CD4-positive, alpha-beta T cell treated with Interleukin-4 for 4 hours (primary cell): ENCODE measurements at places on chromosomes 12 and 14.

DNA sequence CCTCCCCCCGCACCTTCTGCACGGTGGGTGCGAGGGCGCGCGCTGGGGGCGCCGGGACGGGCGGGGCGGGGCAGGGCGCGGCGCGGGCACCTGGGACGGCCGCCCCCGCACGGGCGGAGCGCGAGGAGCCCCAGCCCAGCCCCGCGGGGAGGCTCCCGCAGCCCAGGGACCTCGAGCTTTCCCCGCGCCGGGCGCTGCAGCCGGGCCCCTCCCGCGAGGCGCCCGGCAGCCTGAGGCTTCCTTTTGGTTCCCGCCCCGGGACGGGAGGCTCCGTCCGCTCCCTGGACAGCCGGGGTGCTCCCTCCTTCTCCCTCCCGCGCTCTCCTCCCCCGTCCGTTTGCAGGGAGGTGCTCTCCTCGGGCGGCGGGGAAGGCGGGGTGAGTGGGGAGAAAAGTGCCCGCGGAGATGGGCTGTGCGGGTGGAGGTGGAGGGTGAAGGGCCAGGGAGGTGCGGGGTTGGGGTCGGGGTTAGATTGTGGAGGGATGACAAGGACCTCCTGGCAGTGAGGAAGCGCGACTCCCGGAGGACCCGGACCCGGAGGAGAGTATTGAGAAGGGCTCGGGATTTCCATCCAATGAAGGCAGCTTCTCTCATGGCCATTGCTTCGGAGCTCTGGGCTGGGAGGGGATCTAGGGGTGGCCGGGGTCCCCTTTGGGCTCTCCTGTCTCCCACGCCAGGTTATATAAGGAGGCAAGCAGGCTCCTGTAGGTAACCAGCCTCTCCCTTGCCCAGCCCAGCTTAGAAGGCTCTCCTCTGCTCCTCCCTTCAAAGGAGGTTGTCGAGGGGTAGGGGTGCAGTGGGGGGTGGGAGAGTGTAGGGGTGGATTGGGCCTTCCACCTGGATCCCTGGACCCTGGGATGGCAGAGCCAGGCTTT is 645 bp downstream of the JDP2 start:
- DNase-seq = no peak

- DNase-seq = no peak
Observed at GRCh38 chr14:76695263-76695920, 65.9 kb upstream of the VASH1 start.

DNA sequence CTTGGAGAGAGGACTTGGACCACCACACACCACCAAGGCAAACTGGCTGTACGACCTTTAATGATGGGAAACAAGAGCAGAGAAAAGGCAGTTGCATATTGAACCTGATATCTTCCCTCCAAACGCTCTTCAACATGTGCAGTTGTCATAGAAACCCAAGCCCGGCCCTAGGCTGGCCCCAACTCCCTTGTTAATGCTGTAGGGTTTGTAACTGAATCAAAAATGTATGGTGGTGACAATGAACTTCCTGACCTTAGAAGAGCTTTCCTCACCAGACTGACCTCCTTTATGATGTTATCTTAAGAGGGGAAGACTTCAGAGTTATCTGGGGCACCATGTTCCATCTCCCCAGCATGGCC is 12.3 kb downstream of the APOLD1 start:
- DNase-seq = no peak

GRCh38 chr12:62698701-62699101 is 232.1 kb downstream of the MON2 start:
- no peak for DNase-seq

GRCh38 chr14:72256055-72256454 is 323.8 kb downstream of the RGS6 start:
- DNase-seq = no peak

DNA sequence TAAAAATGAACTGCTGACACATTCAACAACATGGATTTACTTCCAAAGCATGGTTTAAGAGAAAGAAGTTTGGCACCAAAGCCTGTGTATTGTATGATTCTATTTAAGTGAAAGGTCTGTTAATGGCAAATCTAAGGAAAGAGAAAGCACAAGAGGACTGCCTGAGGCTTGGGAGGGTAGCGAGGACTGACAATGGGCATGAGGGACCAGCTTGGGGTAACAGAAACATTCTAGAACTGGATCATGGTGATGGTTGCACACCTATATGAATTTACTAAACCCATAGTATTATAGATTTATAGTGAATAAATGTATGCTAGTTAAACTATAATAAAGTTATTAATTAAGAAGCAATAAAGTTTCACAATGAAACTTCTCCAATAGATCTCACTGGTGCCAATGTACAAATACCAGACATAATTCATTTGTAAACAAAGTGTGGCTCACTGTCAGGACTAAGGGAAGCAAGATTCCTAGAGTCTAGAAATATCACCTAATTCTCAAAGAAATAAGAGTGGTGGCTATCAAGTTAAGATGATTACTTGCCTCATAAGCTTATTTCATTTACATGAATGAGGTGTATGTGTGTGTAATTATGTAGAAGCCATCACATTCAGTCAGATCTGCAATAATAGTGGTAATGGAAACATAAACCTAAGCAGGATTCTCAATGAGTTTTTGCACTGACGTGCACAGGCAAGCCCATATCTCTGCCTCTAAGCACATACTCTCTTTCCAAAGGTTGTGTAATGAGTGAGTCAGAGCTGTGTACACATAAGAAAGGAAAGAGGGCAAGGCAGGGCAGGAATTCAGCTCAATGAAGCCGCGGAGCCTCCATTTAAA is 353.4 kb downstream of the KCNH5 start:
- no peak for DNase-seq

- no peak for DNase-seq
Observed at GRCh38 chr12:96255077-96255476, 60.9 kb downstream of the ELK3 start.

DNA sequence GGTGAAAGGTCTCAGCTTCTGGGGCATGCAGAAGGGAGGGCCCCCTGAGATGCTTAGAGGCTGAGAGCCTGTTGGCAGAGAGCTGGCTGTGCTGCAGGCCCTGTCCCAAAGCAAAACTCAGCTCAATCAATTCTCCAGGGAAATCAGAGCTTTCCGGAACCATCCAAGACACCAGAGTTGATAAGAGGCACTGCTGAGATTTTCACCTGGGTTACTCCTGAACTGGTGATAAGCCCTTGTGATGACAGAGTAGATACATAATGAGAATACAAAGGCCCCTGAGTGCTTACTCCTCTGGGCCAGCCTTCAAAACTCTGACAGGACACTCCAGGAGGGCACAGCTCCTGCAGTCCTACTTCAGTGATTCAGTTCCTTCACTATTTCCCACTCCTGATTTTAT is 63.9 kb downstream of the ARL6IP4 start:
- DNase-seq = no peak

DNA sequence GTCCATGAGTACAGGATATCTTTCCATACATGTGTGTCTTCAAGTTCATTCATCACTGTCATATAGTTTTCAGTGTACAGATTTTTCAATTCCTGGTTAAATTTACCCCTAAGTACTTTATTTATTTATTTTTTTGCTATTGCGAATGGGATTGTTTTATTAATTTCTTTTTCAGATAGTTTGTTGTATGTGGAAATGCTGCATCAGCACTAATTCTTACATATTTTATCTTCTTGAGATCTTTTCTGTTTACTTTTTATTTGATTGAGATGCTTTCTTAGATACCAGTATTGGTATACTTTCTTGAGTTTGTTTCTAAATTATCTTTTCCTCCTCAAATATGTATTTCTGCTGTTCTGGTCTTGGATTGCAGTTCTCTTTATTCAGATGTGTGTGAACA is 148.9 kb downstream of the RGS6 start:
- DNase-seq = no peak

DNA sequence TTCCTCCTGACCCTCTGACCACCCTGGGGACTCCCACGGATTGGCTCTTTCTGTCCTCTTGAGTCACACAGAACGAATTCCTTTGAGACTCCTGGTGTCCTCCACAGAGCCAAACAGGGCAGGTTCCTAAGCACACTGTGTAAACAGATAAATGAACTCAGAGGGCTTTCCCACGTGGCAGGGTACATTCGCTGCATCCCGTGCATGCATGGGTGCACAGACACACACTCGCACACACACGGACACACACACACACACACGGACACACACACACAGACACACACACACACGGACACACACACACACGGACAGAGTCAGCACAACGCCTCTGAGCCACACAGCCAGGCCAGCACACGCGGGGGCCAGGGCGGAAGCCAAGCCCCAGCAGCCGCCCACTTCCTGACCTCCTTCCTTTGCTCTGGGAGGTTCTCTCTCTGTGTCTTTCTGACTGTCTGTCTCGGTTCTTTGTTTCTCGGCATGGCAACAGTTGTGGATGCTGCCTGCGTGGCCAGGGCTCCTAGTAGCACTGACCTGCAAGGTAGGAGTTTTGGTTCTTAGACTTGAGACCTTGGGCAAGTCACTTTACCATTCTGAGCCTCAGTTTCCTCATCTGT is 706 bp downstream of the CRACR2A start:
- peak; percentile 79 for DNase-seq

DNA sequence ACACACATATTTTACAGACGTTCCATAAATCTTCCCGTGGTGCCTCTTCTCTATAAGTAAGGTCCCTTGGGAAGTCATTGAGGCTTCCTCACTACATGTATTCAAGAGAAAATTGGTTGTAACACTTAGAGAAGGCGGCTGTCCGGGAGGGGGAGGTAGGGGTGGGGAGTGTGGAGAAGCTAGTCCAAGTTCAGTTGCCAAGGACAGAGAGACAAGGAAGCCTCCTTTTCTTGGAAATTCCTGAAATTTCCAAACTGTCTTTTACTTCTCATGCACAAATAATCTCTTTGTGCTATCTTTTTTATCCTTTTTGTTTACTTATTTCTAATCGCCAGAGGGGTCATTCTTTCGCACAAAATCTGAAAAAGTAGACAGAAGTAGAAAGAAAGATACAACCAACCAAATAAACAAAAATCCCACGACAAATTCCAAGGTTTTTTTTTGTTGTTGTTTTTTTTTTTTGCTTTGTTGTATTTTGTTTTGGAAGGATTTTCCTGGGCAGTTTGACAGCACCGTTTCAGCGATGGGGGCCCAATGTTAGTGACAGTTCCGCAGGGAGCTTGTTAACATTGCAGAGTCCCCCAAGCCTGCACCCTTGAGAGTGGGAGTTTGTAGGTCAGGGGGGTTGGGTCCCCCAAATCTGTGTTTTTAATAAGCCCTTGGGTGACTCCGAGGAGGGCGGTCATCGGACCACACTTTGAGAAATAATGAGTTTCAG is 45.2 kb downstream of the MAP1LC3B2 start:
- no peak for DNase-seq

GRCh38 chr12:93230326-93230720 is 147.4 kb upstream of the NUDT4 start:
- no peak for DNase-seq

DNA sequence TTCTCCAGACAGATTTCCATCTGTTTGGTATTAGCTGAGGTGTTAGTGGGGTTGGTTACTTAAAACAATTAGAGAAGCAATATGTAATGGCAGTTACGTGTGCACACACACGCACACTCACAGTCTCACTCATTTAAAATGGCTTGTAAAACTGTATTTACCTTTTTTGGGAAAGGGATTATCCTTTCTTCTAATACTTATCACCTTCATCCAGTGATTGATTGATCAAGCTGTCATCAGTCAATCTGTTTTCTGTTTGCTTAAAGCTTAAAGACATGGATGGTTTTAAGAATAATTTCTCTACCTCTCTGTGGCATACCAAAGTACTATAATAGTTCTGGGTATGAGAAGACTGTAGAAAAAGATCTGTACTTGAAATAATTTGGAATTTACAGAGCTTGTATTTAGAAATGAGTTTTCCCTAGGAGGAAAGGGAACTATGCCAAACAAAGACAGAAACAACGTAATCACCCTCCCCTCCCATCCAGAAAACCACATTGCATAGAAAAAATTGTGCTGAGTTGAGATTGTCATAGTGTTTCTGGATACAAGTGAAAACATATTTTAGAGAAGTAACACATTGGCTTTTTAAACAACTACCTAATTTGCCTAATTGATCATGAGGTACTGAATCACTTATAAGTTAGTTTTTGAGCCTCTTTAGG is 455.8 kb downstream of the PCNX1 start:
- DNase-seq = no peak

DNA sequence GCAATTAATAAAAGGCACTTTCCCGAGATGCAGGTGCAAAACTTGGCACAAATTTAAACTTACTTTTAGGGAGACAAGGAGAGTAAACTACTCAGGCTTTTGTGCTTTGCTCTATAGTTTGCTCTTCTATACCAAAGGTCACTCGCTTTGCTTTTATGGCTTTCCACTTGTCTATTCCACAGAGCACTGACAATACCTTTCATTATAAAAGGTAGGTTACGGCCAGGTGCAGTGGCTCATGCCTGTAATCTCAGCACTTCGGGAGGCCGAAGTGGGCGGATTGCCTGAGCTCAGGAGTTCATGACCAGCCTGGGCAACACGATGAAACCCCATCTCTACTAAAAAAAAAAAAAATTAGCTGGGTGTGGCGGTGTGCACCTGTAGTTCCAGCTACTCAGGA is 32.9 kb downstream of the ALKBH1 start:
- no peak for DNase-seq

- no peak for DNase-seq
Observed at GRCh38 chr14:99806836-99807235, 13.6 kb downstream of the EML1 start.

- peak; percentile 42 for DNase-seq
Observed at GRCh38 chr12:38921025-38921677, 15.8 kb upstream of the CPNE8 start.

DNA sequence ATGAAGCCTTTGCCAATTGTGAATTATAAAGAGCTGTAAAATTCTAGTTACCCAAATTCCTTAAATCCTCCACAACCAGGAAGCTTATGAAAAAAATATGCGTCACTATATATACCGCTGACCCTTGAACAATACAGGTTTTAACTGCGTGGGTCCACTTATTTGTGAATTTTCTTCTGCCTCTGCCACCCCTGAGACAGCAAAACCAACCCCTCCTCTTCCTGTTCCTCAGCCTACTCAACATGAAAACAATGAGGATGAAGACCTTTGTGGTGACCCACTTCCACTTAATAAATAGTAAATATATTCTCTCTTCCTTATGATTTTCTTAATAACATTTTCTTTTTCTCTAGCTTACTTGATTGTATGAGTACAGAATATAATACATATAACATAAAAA is 42.2 kb downstream of the CMKLR1 start:
- no peak for DNase-seq

- no peak for DNase-seq
Observed at GRCh38 chr14:63642656-63643382, 1.1 kb upstream of the WDR89 start.

DNA sequence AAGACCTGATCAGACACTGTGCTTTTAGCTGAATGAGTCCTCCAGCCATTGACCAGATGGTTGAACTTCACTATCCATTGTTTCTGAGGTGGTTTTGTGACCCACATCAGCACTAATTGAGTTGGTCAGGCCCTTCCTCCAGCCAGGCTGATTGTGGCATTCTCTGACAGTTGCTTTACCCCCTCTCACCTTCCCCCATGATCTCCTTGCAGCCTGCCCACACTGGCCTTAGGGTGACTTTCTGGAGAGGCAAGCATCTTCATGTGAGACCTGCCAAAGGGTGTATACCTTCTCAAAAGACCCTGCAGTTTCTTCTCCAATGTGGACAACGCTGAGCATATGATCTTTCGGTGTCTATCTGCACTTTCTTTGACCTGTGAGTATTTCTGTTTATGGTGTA is 83.9 kb downstream of the GPATCH2L start:
- DNase-seq = no peak
